Nucleus accumbens (tissue), 56 donors: ENCODE measurements at places on chromosomes 12 and 14.

DNA sequence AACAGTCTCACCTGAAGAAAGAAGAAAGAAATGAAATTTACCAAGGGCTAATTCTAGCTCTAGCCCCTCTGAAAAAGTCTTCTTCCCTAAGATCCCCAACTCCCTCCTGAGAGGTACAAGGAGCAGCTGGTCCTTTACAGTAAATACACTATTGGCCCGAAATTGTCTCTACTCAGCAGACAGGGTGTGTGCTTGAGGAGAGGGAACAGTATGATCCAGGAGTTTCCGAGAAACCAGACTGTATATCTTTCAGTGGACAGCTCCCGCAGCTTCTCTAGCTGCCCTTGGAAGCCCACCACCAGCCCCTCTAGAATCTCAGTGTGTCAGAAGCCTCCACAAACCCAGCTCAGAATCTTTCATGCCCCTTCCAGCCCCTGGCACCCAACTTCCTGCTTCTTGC, 8.1 kb downstream of the GPR84 start:
- DNase-seq, result no peak

DNA sequence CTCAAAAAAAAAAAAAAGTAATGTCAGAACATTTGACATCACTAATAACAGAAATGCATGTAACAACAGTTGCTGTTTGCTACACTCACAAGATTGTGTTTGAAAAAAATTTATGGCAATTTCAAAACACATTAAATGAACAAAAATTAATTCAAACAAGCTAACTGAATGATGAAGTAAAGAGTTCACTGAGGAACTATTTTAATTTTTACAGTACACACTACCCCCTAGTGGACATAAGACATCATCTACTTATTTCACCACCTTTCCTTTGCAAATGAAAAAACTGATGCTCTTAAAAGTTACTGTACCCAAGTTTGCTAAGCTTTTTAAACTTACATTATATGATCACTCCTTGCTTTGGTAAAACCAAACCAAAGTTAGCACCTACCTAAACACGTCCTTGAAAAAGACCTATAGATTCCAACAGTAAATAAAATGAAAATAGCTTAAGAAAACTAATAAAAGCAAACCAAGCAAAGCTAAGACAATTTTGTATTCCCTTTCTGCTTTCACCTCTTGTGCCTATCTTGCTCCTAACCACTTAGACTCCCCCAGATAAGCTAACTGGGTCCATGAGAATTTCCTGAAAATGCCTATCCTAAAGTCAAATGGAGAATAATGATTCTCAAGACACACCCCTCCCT, 22.2 kb downstream of the UBE2N start:
- no peak for DNase-seq

- no peak for DNase-seq
Measured at GRCh38 chr12:6463858-6464257, 6.6 kb downstream of the VAMP1 start.

- no peak for DNase-seq
Measured at GRCh38 chr12:26255893-26256645, 60.7 kb downstream of the SSPN start.

DNA sequence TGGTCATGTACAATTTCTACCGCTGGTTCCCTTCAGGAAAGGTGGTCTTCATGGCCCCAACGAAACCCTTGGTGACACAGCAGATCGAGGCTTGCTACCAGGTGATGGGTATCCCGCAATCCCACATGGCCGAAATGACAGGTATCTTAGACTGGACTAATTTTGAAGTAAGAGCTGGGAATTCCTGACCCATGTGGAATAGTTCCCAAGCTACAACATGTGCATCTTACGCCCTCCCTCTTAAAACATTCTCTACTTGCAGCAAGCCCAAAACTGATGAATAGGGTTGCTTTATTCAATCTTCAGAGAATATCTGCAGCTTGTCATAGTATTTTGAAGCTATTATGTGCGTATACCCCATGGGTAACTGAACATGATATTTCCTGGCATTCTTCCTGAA, 669 bp downstream of the FANCM start:
- no peak for DNase-seq

- no peak for DNase-seq
Measured at GRCh38 chr12:71556448-71556847, 107.2 kb downstream of the ZFC3H1 start.

- DNase-seq, result no peak
Measured at GRCh38 chr12:3838076-3838475, 35.1 kb downstream of the PARP11 start.
